NCI-H1694 treated with DMSO at 0.1 percent for 48 hours (cell line): ENCODE measurements at places on chromosomes 3 and 15.

DNA sequence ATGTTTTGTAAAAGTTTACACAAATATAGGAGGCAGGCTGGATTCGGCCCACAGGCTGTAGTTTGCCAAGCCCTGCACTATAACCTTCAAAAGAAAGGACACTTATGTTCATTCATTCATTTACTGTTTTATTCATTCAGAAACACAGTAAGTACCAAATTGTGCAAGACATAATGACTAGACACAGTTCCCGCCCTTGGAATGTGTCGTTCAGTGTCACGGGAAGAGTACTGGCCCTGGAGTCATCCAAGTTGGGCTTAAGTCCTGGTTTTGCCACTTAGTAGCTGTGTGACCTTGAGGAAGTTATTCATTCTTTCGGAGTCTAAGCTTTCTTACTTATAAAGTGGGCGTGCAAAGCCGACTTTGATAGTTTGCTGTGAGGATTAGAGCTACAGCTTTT lies 22.0 kb downstream of the COLQ start:
- DNase-seq = no peak

DNA sequence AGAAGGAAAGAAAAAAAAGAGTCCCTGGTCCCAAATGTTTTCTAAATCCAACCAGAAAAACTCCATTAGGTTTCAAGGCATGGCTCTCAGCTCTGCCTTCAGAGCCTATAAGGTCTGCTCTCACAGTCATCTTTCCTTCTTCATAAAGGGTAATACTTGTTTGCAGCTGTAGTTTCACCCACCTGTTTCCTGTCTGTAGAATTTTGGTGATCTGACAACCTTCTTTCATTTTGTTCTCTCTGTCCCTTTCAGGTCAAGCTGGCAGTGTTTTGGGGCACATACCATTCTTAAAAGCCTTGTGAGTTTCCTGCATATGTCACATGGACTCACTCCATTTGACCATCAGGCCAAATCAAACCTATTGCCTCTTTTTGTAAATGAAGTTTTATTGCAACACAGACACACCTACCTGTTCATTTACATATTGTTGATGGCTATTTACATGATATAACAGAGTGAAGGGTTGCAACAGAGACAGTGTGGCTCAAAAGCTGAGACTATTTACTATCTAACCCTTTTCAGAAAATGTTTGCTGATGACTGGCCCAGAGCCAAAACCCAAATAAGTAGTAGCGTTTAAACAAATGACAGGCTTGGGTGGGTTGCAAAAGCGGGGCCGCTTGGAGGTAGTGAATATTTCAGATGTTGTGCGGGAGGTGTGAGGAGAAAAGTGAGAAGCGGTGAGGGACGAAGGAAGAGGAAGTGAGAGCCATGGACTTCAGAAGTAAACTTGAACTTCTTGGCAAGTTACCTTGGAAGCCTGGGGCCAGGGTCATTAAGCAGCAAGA lies 292.7 kb upstream of the PROK2 start:
- DNase-seq = no peak

DNA sequence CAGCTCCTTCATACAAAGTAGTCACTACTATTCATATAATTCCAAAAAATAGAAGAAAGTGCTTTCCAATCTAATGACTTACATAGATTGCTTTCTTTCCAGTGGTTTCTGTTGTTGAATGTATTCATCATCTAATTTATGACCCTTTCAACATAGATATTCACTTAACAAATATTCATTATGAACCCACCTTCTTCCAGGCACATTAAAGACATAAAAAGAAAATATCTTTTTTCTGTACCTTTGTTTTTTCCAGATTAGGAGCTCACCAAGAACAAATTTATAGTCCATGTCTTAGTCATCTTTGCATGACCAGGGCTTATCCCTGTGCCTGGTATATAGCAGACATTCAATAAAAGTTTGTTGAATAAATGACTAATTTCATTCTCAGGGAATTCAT lies 32.4 kb upstream of the PDZRN3 start:
- no peak for DNase-seq

DNA sequence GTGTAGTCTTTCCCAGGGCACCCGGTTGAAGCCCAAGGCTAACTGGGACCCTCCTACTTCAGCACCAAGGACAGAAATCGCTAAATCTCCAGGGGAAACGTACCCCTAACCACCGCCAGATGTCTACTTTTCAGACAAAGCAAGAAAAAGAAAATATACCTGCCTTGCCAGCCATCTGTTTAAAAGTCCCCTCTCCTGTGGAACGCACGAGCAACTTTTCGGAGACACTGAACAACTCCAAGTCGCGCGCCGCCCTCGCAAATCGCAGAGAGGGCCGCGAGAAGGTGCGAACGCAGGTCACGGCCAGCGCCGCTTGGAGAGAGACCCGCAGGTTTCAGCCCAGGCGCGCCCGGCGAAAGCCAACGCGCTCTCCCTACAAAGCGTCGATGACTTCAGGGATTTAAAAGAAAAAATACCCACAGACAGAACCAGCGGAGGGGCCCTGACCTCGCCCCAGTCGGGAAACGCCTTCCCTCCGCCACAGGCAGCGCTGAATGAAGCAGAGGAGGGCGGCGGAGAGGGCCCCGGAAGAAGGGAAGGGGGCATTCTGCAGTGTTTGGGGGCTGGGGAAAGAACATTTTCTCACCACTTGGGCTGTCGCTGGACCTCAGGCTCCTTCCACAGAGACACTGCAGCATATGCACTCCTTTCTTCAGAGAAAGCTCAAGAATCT lies 213.1 kb downstream of the FGF12 start:
- no peak for DNase-seq

DNA sequence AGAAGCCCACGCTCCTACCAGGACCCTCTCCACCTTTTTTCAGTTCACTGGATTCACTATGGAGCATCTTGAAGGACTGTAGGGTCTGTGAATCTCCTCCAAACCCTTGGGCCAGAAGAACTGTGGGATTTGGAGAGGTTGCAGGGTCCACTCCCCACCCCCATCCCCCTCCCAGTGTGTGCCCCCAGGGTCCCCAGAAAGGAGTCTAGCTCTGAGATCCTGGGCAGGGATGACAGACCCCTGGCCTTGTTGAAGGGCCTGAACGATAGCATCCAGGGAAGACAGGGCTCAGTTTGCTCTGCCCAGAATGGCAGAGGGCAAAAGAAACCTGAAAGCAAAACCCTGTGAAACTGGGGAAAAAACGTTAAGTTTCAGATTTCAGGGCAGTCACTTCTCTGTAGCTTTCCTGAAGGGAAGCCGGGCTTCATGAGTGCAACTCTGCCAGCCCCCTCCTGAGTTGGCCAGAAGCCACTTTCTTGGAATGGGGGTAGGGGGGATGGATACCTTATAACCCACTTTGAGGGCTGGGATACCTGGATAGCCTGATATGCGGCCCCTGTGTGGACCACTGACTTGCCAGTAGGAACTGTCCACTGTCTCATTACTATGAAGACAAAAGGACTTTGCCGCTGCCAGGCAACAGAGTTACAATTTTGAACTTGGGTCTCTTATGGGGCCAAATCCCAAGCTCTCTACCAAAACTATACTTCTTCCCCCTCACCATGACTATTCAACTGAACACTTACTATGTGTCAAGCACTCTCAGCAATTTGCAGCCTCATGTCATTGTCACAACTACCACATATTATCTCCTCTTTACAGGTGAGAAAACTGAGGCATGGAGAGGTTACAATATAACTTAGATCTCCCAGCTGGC lies 1.6 kb upstream of the CISH start:
- no peak for DNase-seq

DNA sequence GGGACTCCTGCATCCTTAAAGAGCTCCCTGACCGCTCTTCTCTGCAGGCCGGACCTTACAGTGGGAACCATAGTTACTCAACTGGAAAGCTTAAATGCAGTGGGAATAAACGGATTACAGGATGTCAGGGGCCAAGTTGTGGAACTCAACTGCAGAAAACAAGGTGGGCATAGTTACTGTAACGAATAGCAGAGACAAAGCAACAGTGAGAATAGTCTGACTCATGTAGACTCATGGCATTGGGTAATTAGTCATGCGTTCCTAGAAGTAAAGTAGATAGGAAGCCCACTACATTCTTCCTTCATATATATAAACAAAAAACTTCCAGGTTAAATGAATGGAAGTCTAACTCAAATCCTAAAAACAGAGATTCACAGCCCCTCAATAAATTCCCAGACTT lies 95.5 kb upstream of the CHRNA7 start:
- DNase-seq = no peak

DNA sequence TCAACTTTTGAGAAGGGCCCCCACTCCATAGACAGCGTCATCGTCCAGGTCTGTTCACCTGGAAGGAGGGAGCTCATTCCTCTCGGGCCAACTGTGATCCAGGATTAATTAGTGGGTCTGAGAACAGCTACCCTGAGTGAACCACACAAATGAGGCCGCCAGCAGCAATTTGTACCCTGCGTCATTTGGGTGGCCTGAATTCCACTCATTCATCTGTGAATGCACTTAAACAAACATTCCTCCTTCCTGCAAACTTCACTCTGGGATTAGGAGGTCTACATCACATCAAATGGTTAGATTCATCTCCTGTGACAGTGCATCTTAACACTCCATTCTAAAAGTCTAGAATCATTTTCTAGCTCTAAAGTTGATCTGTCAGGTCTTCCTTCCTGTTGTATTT lies 201.8 kb downstream of the GABRG3 start:
- DNase-seq = no peak

DNA sequence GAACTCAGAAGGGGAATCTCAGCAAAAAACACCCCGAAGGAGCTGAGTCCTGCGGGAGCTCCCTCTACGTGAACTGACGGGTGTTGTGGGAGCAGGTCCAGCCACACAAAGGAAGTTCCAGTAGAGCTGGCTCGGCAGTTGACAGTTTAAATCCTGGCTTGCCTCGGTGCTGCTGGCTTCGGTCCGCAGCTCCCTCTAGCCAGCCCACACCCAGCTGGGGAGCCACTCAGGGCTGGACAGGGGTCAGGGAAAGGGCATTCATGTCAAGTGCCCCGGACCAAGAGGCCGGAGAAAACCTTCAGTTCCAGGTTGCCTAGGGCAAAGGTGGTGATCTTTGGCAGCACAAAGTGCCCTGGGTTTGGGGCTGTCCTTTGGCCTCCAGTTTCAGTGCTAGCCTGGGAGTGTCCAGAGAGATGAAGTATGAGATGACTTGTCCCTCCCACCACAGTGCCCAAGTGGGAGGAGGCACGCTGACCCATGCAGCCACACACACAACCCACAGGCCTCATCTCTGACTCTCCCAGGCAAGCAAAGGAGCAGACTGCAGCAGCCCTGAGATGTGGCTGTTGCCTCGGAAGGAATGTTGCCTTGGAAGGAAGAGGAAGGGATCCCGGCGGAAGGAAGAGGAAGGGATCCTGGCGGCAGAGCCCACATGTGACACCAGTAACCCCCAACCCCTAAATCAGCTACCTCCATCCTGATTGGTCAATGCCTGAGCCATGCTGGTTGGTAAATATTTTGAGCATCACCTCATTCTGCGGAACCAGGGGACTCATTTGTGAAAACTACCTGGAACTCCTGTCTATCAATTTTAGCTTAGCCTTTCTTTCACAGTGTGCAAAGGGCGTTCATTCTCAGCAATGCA lies 13.9 kb upstream of the ANPEP start:
- DNase-seq = no peak

DNA sequence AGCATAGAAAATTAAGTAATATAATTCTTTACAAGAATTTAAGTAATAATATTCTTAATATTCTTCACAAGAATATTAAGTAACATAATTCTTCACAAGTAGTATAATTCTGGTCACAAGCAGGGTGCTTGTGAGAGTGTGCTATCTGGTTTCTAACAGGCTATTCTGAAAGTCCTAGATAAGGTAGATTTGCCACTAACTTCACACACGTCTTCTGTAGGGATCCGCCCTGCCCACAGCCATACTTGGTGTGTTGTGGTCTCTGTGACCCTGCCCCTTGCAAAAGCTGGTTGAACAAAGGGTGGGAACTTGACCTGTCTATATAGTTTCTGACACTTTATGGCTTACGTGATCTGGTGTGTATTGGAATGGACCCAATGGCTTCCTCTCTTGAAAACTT lies 253.4 kb upstream of the MDFIC2 start:
- DNase-seq = no peak

DNA sequence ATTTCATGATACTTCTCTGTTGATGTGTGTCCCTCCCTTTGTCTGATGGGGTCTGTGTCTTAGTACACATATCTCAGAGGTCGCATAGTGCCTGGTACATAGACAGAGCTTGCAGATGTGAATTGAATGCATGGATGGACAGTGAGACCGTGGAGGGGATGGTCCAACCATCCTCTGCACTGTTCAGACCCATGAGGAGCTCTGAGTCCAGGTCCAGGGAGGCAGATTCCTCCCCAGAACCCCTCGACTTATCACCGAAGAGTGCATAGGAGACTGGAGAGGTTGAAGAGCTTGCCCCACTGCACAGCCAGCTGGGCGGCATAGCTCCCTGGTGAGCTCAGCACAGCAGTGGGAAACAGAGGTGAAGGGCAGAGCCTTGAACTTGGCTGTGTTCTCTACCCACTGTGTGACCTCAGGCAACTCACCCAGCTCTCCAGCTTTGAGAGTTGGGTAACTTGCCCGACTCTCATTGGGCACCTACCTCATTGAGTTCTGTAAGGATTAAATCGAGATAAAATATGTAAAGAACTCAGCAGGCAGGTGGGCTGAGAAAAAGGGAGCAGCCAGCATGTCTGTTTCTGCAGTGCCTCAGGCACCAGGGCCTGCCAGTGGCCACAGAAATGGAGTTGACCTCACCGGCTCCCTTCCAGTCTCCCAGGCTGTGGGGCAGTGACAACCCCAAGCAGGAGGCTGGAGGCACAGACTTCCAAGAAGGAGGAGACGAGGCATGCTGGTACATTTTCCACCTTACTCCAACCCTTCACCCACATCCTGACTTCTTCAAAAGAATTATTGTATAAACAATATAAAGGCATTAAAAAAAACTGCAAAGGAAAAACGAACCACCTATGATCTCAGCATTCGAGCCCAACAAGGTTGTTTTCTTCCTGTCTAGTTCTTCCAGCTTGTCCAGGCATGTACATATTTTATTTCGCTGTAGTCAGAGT lies 54.1 kb upstream of the TFRC start:
- no peak for DNase-seq

- no peak for DNase-seq
Measured at GRCh38 chr3:153158189-153158588, 3.8 kb upstream of the RAP2B start.

GRCh38 chr15:74194572-74195559 lies 7.7 kb downstream of the STRA6 start:
- DNase-seq = no peak

- no peak for DNase-seq
Measured at GRCh38 chr3:172536505-172536904, 13.3 kb upstream of the TNFSF10 start.

- no peak for DNase-seq
Measured at GRCh38 chr3:132900481-132900880, 137.7 kb upstream of the TMEM108 start.

DNA sequence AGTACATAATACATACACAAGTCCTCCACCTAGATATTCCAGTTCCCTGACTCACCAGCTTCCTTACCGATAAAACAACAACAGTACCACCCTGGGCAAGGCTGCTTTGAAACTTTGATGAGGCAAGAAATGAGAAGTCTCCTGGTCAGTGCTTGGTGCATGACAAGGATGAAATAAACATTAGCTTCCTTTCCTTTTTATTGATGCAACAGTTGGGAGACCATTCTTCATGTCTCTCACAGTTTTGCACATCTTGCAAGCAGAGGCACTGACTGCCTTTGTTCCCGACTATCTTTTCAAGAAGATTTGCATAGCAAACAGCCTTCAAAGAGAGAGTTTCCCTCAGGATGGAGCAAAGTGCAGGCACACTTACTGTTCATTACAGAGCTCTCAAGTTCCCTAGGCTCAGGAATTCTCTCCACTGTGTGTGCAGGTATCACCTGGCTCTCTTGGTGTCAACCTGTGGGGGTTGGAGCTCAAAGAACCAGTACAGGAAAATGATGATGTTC lies 65.2 kb downstream of the MYLK start:
- DNase-seq = no peak
